Placental pericyte (primary cell): ENCODE measurements at places on chromosomes 2 and 18. TPM values are rescaled to one million over a fixed set of nuclear protein-coding genes. Genes with fewer than 3 reads are reported as not detected.

MBD1 gene
- total RNA-seq = 88.2 and 114 TPM in 2 replicates

PLCD4 gene
- total RNA-seq = 0.22 and 1.4 TPM in 2 replicates

GKN2 gene
- total RNA-seq = 0.22 TPM in 1 of 2 replicates, not detected in the other

GNAL gene
- total RNA-seq = 0.14 TPM in 1 of 2 replicates, not detected in the other

CRYBA2 gene
- not detected in 2 replicates for total RNA-seq

IL36G gene
- total RNA-seq = not detected in 2 replicates

NDUFV2 gene
- total RNA-seq = 72.7 and 103 TPM in 2 replicates

GYPC gene
- 80.3 and 213 TPM in 2 replicates for total RNA-seq

ILKAP gene
- total RNA-seq = 20.6 and 21.2 TPM in 2 replicates

C1QL2 gene
- under 0.01 TPM in 1 of 2 replicates, not detected in the other for total RNA-seq

CENPA gene
- total RNA-seq = 0.66 and 12.2 TPM in 2 replicates

TSPYL6 gene
- total RNA-seq = not detected in 2 replicates

LIMS2 gene
- total RNA-seq = 8.6 and 9.6 TPM in 2 replicates

ASPRV1 gene
- 0.22 and 0.29 TPM in 2 replicates for total RNA-seq

BOK gene
- total RNA-seq = 37.4 and 37.9 TPM in 2 replicates

SKOR2 gene
- total RNA-seq = not detected in 2 replicates

CAB39 gene
- 99.5 and 105 TPM in 2 replicates for total RNA-seq

E2F6 gene
- 14.3 and 15.3 TPM in 2 replicates for total RNA-seq

TANK gene
- 88.2 and 92.8 TPM in 2 replicates for total RNA-seq

GNLY gene
- not detected in 2 replicates for total RNA-seq

ABHD1 gene
- total RNA-seq = not detected in 2 replicates

BIN1 gene
- total RNA-seq = 66.1 and 130 TPM in 2 replicates

DTNA gene
- 8.0 and 11.8 TPM in 2 replicates for total RNA-seq

SOWAHC gene
- total RNA-seq = 5.0 and 14.0 TPM in 2 replicates

FSIP2 gene
- total RNA-seq = 0.22 and 0.43 TPM in 2 replicates

GAREM2 gene
- total RNA-seq = 1.3 TPM in 2 replicates

ATOH8 gene
- total RNA-seq = 3.6 and 10.9 TPM in 2 replicates

SP140 gene
- total RNA-seq = 1.1 and 4.4 TPM in 2 replicates

DSEL gene
- 13.8 and 60.4 TPM in 2 replicates for total RNA-seq

REG3G gene
- not detected in 2 replicates for total RNA-seq

DNAJC5G gene
- total RNA-seq = not detected in 2 replicates

TMEM127 gene
- 34.6 and 55.1 TPM in 2 replicates for total RNA-seq

RUFY4 gene
- not detected in 2 replicates for total RNA-seq

ALPG gene
- total RNA-seq = not detected in 2 replicates

RTP5 gene
- total RNA-seq = not detected in 2 replicates

FEV gene
- total RNA-seq = not detected in 2 replicates

KCNK3 gene
- 0.22 and 0.29 TPM in 2 replicates for total RNA-seq

SPEG gene
- 9.9 and 21.7 TPM in 2 replicates for total RNA-seq

CMPK2 gene
- total RNA-seq = 0.22 and 5.0 TPM in 2 replicates
